Kidney epithelial cell (primary cell): ENCODE measurements at places on chromosomes 16 and 17. TPM values are rescaled to one million over a fixed set of nuclear protein-coding genes. Genes with fewer than 3 reads are reported as not detected.

DNA sequence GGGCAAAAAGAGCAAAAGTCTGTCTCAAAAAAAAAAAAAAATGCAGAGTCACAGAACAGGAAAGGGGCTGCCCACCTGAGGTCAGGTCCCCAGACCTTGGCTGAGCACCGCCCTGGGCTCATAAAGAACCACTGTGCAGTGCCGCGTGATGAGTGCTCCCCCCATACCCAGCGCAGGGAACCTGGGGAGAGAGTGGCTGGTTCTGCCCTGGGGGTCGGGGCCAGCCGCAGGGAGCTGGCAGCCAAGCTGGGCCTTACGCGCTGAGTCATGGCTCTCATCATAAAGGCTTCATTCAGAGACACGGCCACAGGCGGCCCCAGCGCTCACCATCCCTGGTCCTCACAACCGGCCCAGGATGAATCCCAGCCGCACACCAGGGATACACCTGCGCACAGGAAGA, 80.7 kb downstream of the RAB11FIP4 start:
- no peak for DNase-seq

- DNase-seq, result no peak
Observed at GRCh38 chr17:73713136-73713535, 68.9 kb upstream of the SDK2 start.

DNA sequence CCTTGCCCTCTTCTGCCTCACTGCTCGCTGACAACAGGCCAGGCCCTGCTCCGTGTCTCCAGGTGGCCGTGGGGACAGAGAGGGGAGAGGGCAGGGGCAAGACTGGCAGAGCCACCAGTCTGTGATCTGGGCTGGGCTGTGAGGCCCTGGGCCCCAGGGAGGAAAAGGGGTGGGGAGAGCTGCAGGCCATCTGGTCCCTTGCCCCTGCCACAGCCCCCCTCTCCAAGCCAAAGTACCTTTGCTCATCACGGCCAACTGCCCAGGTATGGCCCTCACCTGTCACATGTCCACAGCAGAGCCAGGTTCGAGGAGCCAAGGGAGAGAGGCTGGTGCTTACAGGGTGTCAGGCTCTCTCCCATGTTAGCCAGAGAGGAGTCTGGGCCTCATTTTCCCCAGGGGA, 91.4 kb upstream of the LHX1 start:
- no peak for DNase-seq

DNA sequence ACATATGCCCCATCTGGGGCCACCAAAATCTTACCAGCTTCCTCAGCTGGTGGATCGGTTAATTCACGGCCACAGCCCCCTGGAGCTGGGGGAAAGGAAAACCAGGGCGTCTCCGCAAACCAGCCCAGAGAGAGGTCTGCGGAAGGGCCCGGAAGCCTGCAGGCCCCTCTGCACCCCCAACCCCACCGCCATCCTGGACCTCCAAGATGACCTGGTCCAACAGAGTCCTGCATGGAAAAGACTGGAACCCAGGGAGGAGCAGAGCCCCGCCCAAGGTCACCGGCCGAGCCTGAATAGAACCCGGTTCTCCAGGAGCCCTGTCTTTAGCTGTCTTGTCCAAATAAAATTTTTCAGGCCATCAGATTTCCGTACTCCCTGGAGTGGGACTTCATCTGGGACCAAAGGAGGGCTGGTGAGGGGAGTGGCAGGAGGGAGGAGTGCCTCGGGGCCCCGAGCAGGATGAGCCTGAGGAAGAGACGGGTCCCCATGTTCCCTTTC, 37.4 kb upstream of the NDRG4 start:
- no peak for DNase-seq

- no peak for DNase-seq
Observed at GRCh38 chr17:68432086-68432864, 25.0 kb downstream of the WIPI1 start.

DNA sequence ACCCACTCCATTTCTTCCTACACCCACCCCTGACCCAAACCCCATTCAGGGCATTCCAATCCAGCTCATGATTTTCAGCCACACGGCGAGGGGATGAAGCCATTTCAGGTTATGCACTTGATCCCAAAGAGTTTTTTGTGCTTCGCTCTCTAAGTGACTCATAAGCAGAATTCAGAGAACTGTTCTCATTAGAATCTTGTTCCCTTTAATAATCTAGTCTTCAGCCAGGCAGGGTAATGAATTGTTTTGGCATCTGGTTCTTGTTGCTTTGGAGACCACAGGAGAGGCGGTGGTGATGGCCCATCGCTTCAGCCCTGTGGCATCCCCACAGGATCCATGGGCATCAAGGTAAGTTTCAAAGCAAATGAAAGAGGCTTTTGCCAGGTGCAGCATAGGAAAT, 4.8 kb upstream of the KRT31 start:
- DNase-seq, result no peak

Gene CCL4L2
- total RNA-seq, result not detected in 2 replicates

Gene PIK3R6
- total RNA-seq, result not detected in 2 replicates

Gene ESRP2
- 26.9 and 42.0 TPM in 2 replicates for total RNA-seq
